D721Med (cell line): ENCODE measurements at places on chromosomes 16 and 17.

- DNase-seq: no peak
Observed at GRCh38 chr17:76561799-76562268, 22.0 kb downstream of the PRCD start.

GRCh38 chr16:59042301-59042700, 308.2 kb upstream of the GOT2 start:
- no peak for DNase-seq

- DNase-seq: no peak
Observed at GRCh38 chr17:79414793-79415211, 196.0 kb downstream of the RBFOX3 start.

DNA sequence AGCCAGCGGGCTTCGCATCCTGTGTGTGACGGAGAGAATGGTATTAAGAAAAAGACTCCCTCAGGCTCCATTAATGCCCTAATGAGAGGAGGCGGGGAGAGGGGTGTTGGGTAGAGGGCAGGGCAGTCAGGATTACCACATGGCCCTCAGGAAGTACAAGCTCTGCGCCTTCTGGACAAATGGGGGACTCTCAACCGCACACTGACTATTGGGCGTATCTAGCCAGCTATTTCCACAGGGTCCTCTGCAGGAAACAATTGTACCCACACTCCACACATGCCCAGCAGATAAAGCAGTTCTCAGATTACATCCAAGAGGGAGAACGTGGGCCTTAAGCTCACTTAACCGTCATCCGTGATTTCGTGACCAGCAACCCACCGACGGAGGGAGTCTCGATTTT, 14.7 kb downstream of the NXN start:
- peak; percentile 83 for DNase-seq

DNA sequence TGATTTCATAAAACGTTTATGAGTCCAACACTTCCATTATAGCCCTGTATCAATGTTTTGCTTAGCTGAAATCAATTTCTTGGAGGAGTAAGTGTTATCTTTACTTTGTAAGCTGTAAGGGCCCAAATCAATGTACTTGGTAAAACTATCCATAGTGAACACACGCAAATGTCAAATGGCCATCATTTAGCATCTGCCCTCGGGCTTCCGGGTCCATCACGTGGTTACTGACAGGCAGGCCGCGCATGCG, 687 bp upstream of the NARF start:
- DNase-seq: peak; percentile 79

DNA sequence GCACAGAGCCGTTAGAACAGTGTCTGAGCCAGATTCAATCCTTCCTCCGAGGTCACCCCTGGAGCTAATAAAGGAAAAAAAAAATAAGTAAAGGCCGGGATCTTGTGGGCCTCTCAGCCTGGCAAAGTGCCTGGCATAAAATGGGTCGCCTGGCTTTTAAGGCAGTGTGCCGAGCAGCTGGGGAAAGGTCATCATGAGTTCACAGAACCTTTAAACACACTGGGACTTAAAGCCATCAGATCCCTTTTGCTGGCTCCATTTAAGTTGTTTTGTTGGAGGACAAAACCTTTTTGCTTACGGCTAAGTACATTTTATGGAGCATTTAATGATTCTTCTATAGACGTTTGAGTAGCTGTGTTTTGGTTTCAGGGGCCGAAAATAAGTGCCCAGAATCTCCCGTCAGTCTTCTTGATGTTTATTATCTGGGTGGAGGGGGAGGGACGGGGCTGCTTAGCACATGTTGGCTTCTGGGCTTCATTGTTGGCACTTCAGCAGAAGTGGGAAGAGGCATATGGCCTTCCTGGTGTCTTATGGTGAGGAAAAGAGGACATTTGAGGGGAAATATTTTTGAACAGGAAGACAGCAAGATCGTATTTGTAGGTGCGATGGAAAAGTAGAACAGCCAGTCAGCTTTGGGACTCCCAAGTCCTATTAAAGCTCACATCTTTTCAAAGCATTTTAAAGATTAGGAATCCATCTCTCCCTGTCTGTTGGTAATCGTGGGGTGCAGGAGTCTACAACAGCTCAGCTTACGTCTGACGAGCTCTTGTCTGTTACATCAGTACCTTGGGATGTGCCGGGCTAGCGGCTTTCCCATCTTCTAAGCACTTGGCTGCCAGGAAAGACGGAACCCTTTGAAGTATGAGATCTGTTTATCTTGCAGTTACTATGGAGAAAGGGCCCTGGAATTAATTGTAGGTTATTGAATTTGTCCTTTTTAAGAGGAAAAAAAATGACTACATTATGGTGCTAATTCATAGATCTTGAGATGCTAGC, 31.1 kb downstream of the RBFOX1 start:
- no peak for DNase-seq

- DNase-seq: no peak
Observed at GRCh38 chr17:48738424-48738802, 9.9 kb upstream of the HOXB13 start.

- DNase-seq: no peak
Observed at GRCh38 chr16:1045993-1046911, 26.3 kb upstream of the SSTR5 start.

DNA sequence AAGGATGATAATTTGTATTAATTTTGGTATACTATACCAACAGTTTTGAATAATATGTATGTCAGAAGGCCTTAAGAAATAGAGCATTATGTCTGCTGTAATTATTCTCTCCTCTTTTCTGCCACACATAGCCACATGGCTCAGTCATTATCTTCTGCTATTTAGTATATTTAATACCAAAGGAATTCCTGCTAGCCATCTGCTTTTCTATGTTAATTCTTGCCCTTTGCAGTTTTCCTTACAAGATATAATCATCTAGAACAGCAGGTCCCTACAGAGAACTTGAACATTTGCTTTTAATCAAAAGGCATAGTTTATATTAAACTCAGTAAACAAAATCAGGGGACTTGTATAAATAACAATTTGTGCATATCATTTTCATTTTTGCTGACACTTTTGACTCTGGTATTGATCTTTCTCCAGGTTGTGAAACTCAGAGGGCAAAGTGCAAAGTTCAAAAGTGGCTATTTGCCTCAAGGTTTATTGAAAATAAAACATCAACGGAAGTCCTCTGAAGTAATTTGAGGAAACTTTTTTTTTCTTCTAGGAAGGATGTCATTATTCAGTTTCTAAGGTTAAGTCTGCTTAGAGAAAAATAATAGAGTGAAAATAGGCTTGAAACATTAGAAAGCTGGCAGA, 702.0 kb downstream of the KCNJ2 start:
- no peak for DNase-seq

- no peak for DNase-seq
Observed at GRCh38 chr17:48429156-48429555, 858 bp downstream of the SKAP1 start.

DNA sequence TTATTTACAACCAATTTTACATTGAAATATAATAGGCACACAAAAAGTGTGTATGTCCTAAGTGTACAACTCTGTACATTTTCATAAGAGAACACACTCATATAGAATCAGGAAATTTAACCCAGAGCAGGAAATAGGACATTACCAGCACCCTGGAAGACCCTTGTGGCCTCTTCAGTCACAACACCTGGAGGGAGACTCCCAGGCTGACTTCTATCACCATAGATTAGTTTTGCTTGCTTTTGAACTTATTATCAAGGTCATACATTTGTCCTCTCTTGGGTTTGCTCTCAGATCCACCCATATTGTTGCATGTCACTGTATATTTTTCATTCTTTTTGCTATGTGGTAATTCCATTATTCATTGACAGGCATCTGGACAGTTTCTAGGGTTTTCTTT, 5.8 kb downstream of the RIPOR1 start:
- DNase-seq: no peak

GRCh38 chr17:58195518-58196123, 3.1 kb downstream of the EPX start:
- DNase-seq: no peak

- no peak for DNase-seq
Observed at GRCh38 chr17:14351493-14351892, 50.6 kb downstream of the HS3ST3B1 start.

GRCh38 chr16:86325360-86325759, 185.0 kb upstream of the FOXF1 start:
- no peak for DNase-seq

- no peak for DNase-seq
Observed at GRCh38 chr16:28295276-28295675, 3.0 kb downstream of the SBK1 start.

DNA sequence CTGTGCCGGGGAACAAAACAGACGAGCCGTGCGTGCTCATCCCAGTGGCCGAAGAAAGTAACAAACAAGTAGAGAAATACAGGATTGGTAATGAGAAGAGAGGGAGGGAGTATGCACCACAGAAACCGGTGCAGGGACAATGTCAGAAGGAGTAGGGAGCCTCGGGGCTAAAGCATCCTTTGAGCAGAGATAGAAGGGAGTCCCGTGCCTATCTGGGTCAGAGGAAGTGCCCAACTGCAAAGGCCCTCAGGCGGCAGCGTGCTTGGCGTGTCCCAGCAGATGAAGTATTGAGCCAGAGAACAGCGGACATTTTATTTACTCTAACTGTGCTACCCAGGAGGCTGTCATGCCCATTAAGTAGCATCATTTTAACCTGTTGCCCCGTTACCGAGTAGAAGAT, 114.9 kb upstream of the CACNG5 start:
- DNase-seq: no peak

DNA sequence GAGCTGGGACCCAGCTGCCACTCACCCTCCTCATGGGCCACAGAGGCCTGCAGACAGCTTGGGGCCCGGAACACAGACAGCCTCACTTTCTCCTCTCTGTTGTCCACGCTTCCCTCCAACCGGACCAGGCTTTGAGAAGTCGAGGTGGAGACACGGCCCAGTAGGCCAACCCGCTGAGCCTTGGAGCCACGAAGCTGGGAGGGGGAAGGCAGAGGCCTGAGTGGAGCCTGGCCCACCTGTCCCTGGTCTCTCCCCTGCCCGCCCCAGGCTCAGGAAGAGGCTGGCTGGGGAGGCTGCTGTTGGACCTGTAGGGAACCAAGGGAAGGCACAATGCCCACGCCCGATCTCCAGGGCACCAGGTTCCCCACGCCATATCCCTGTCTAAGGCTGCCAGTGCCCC, 48.1 kb downstream of the RMI2 start:
- no peak for DNase-seq

- no peak for DNase-seq
Observed at GRCh38 chr16:5065813-5066212, at the start of gene C16orf89. C16orf89 (minus strand) TSS chr16:5065956; CDS start chr16:5065908, 48 bp downstream.

DNA sequence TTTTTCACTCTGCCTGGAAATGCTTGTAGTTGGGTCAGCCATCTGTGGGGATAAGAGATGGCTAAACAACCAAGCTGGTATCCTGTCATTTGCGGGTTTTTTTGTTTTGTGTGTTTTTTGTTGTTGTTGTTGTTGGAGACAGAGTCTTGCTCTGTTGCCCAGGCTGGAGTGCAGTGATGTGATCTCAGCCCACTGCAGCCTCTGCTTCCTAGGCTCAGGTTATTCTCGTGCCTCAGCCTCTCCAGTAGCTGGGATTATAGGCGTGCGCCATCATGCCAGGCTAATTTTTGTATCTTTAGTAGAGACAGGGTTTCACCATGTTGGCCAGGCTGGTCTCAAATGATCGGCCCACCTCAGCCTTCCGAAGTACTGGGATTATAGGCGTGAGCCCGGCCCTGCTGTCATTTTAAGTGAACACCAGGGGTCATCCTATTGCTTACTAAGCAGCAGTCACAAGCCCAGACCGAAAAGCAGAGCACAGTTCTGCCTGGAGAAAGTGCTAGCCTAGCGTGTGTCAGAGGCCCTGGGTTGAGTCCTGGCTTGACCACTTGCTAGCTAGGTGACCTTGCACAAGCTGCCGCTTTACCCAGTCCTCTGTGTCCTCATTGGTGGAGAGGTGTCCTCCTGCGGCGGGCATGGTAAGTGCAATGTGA, 4.6 kb downstream of the SMCR8 start:
- no peak for DNase-seq
